ENCODE measurements at places on chromosomes 7 and 10.

GRCh38 chr7:75732764-75733630 lies 5.7 kb downstream of the HIP1 start:
- DNase-seq = no peak

DNA sequence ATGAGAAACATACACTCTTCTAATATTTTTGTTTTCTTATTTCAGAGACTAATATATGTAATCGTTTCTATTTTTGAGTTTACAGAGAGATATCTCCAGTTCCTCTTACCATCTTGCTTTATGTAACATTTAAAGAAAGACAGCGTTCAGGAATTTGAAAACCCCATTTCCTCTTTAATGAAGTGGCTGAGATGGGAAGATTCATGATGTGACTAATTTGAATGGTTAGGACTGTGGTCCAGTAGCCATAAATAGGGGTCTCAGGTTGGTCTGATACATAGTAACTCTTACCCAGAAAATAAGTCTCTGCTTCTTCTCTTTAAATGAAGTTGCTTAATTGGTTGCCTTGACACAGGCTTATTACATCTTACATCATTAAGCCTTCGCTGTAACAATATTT lies 6.9 kb downstream of the KMT2E start:
- DNase-seq = no peak

GRCh38 chr7:134587750-134588149 lies 38.8 kb downstream of the AKR1B15 start:
- no peak for DNase-seq

DNA sequence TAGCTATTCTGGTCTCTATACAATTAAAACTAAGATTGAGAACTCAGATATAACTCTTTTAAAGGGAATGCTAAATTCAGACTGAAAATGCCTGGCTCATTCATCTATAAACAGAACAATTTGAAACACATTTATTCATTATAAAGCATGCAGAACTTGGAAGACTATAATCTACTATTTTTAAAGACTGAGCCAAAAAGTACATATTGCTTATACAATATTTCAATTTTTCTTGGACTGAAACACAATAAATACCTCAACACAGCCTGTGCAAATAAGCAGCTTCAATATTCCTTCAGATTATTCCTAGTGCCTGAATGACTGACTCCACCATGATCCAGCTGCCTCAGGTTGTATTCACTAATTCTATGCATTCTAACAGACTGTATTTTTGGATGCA lies 15.5 kb upstream of the PHYH start:
- DNase-seq = no peak

- no peak for DNase-seq
Measured at GRCh38 chr7:31234836-31235605, 105.5 kb downstream of the NEUROD6 start.

DNA sequence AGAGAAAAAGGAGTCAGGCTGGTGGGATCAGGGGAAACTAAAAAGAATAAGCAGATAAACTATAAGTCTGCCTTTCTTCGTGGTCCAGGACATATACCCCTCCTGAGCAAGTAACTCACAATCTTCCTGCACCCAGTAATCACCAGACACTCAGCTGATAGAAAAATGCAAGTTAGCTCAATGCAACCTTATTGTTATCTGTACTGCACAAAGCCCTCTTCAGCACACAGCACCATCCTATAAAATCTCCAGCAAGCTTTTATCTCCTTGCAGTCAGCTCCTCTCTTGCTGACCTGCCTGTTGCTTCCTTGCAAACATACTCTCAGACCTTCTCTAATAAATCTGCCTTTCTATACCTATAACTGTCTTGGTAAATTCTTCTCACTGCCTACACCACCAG lies 6.7 kb downstream of the SLC37A3 start:
- DNase-seq = no peak

- DNase-seq = peak; percentile 28
Measured at GRCh38 chr10:26556748-26557640, 118.9 kb downstream of the APBB1IP start.

GRCh38 chr10:62653254-62653653 lies 151.3 kb upstream of the ADO start:
- DNase-seq = no peak

GRCh38 chr10:5911670-5912069 lies 21.6 kb downstream of the FBH1 start:
- no peak for DNase-seq

DNA sequence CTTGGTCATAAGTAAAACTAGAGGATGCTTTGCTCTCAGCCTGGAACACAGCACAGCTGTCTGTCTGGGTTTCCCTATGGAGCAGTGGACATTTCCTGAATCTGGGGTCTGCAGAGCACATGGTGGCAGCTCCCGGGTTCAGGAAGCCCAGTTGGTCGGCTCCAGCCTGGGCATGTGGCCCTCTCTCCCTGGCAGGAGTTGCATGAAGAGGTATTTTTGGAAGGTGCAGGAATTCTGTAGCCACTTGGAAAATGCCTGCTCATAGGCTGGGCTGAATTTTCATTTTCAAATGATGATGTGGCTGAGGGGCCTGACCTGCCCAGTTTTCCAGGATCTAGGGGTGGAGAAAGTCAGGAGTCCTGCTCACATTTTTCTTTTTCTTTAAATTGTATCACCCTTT lies 6.7 kb upstream of the TPST1 start:
- DNase-seq = no peak

DNA sequence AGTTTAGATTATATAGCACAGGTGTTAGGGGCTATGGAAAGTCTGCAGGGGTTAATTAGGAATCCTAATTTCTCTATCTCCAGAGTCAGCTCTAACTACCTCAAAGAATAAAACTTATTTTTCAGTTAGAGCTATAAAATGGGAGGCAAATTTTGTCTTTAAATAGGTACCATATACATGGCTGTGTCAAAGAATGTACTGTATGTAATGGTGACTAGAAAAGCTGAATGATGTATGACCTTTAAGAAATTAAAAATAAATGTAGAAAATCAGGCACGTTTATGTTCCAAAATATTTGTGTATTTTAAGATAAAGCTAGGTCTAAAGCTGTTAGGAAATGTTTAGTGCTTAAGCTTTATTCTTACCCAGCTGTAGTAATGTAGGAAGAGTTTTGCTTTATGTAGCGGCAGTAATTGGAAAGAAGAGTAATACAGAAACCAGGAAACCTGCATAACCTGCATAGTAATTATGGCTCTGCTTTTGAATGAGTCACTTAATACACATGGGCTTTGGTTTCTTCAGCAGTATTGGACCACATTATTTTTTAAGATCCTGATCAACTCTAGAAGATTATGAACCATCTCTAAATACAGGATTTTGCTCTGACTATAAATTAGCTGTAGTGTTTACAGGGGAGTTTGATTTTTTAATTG lies 85.0 kb downstream of the KMT2E start:
- DNase-seq = no peak

GRCh38 chr7:116785843-116786242 lies 76.5 kb upstream of the CAPZA2 start:
- no peak for DNase-seq

GRCh38 chr7:55423891-55424290 lies 58.8 kb downstream of the LANCL2 start:
- no peak for DNase-seq

- no peak for DNase-seq
Measured at GRCh38 chr7:30656006-30656957, 26.0 kb downstream of the CRHR2 start.

GRCh38 chr7:156194813-156195212 lies 382.6 kb upstream of the SHH start:
- no peak for DNase-seq

- no peak for DNase-seq
Measured at GRCh38 chr7:64603271-64603670, 40.4 kb upstream of the ZNF680 start.

- no peak for DNase-seq
Measured at GRCh38 chr10:127577376-127578258, 28.5 kb downstream of the NPS start.

- peak; percentile 71 for DNase-seq
Measured at GRCh38 chr10:127254276-127254675, 57.9 kb upstream of the INSYN2A start.

DNA sequence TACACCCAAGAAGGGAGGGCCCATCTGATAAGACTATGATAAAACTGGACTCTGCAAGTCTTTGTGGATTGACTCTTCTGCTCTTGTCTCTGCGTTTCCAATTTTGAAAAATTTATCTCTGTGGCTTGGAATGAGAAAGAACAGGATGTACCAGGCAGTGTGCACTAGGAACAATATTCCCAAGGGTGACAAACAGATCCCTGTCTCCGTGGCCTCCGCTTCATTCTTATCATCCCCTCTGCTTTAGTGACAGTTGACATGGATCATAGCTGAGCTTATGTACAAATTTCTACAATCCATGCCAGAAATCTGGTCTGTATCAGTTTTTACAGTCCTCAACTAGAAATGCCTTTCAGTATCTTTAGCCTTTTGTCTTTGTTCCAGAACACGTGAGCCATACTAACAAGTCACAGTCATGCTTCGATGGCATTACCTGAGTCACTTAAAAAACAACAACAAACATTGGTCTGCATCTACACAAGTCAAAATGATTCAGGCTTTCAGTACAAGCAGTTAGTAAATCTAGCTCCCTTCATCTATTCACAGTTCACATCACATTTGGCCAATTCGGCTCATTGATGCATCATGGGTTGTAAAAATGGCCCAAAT lies 393.6 kb upstream of the CELF2 start:
- DNase-seq = no peak

DNA sequence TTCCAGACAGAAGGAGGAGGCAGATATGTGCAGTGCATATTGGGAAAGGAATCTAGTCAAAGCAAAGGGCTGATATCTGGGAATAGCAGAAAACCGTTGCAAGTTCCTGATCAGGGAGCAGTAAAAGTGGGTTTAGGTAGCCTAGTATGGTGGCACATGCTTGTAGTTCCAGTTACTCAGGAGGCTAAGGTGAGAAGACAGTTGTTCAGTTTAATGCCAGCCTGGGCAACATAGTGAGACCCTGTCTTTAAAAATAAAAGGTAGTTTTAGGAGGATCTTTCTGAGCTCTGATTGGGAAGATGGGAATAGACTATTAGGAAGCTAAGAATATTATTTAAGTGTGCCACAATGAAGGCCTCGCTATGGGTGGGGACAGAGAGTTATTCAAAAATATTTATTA lies 1.7 kb downstream of the CCDC172 start:
- DNase-seq = no peak

DNA sequence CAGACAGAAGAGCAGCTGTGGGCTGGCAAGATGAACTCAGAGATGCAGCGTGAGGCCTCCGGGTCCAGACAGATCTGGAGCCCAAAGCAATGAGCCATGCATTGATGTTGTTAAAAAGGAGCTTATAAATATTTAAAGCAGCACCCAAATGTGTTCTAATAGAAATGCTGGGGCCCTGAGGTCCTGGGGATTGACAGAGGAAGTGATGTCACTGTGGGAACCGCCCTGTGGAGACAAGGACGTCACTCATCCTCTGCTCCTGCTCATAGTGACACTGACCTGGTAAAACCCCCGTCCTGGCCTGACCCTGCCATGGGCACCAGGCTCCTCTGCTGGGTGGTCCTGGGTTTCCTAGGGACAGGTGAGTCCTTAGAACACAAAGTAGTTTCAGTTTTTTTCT lies 197.0 kb upstream of the PRSS58 start:
- no peak for DNase-seq

DNA sequence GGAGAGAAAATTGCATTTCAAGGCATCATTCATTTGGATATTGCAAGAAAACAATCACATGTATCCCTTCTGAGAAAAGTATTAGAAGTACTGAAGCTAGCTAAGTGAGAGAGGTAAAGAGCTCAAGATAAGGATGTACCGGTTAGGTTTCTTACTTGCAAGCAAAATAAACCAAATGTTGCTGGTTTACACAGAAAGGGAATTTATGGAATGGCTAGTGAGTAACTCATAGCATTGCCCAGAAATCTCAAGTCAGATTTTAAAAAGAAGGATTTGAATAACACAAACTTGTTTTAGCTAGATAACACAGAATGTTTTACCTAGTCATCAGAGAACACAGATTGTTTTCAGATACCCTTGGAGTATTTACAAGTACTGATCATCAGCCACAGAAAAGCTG lies 30.6 kb downstream of the KLHL7 start:
- DNase-seq = no peak

- DNase-seq = no peak
Measured at GRCh38 chr7:1850976-1851571, 181.0 kb downstream of the ELFN1 start.
